ENCODE measurements at places on chromosomes 11 and 22.

- ATAC-seq, result no peak
These were observed 78.6 kb downstream of the PARVA start for GRCh38 chr11:12455938-12456337.

GRCh38 chr22:31556627-31557203, 60.4 kb downstream of the SFI1 start:
- ATAC-seq, result no peak

DNA sequence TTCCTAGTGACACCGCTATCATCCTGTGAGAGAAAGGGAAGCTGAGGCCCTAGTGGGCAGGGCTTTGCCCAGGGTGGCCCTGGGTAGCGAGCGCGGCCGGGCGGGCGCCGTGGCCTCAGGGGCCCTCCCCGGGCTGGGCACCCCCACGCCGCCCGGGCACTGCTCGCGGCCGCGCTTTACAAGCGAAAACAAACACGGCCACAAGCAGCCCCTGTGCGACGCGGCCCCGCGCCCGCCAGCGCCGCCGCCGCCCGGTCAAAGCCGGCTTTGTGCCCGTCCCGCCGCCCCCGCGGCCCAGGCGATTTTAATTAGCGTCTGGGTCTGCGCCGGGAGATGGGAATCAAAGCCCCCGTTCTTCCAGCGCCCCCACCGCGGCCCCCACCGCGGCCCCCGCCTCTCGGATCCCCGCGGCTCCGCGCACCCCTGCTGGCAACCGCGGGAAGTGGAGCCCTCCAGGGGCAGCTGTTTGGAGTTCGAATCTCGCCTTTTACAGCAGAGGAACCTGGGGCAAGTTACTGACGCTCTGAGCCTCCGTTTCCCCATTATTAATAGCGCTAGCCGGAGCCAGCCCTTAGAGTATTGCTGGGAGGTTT, 47.9 kb downstream of the CHRDL2 start:
- no peak for ATAC-seq

DNA sequence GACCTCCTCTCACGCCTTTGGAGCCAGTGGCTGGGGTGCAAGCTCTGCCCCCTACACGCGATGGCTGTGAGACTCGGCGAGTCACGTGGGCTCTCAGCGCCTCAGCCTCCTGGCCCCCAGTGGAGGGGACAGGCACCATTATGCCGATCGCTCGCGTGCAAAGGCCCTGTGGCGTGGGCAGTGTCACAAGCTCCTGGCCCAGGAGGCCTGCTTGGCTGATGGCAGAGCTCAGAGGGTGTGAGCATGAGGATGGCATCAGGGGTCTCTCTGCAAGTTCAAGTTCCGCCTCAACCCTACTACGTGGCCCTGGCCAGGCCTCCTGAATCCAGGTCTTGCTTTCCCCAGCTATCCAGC, 90.8 kb upstream of the KCNQ1OT1 start:
- ATAC-seq, result no peak

GRCh38 chr11:108819957-108820356, 155.1 kb downstream of the DDX10 start:
- no peak for ATAC-seq

Data from activated T-helper 17 cell treated with anti-CD3 and anti-CD28 coated beads, Interleukin-2, amount 50 U/mL, for 72 hours (primary cell).